ENCODE measurements at places on chromosomes 7 and 10.

GRCh38 chr7:8441106-8441965, 7.9 kb downstream of the NXPH1 start:
- DNase-seq = no peak

DNA sequence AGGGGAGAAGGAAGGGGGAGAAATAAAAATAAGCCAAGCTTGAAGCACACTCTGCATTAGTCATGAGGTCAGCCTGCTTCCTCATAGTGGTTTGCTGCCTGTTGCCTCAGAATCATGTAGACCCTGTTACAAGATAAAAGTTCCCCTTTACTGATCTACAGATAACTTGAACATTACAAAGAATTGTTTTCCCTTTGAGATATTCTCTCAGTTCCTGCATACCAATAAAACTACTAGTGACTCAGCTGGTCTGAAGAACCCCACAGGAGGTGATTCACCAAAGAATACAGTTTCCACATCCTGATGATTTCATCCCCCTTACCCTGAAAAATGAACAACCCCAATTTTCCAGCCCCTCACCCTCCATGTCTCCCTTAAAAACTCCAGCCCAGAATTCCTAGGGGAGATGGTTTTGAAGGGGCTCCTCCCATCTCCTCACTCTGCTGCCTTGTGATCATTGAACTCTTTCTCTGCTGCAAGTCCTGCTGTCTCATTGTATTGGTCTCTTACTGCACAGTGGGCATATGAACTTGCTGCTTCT, 31.5 kb upstream of the NRP1 start:
- no peak for DNase-seq

GRCh38 chr10:4109469-4109868, 324.5 kb upstream of the KLF6 start:
- DNase-seq = peak; percentile 43

DNA sequence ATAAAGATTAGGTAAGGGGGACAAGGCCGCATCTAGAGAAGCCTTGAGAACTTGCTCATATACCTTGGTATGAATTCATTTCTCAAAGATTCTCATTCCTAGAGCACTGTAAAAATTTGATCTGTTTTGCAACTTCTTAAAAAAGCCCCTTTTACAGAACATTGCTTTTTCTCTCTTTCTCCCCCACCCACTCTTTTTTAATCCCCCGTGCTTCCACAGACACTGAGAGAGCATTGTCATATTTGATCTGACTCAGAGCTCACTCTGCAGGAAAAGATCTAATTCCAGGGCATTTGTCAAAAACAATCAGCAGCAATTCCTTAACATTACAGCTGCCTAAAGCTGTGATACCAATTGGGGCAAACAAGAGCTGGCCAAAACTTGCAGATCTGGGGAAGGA, 92.0 kb downstream of the ARHGAP22 start:
- DNase-seq = no peak

DNA sequence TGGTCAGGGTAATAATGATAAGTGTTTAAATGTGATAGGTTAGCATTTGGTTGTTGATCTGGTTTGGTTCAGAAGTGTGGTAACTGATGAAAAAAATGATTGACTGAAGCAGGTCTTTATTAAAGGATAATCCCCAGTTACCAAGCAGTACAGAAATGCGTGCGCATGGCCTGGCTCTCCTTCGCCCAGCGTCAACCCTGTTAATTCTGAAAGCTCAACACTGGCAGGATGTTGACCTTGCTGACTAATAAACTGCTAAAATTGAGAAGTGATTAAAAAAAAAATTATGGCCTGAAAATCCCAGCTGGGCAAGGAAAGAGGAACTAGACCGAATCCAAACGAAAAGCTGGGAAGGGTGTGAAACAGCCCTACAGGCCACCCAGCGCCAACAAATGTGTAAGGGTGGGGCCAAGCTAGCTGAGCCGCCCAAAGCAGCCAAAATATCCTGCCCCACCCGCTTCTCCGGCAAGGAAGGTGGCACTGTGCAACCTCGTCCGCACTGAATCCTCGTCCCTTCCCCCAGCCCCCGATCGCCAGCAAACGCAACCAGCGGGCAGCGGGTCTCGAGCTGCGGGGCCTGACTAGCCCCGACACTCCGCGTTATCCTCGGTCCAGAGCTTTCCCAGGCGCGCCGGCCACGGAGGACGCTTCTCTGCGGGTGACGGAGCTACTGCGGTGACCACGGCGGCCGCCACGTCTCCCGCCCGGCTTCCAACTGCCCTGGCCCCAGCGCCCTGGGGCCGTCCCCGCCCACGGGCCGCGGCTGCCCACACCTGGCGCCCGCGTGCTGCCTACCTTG, 561 bp downstream of the SHTN1 start:
- no peak for DNase-seq

GRCh38 chr7:131681961-131682360, 125.5 kb upstream of the PODXL start:
- no peak for DNase-seq

- DNase-seq = no peak
Observed at GRCh38 chr10:62305813-62306212, 37.2 kb upstream of the RTKN2 start.

DNA sequence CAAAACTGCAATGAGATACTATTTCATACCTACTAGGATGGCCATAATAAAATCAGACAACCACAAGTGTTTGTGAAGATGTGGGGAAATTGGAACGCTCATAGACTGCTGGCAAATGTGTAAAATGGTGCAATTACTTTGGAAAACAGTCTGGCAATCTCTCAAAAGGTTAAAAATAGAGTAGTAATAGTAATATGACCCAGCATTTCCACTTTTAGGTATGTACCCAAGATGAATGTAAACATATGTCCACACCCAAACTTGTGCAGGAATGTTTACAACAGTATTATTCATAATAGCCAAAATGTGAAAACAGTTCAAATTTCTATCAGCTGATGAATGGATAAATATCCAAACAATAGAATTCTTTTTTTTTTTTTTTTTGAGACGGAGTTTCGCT, 731.6 kb upstream of the ANKRD30A start:
- DNase-seq = no peak

DNA sequence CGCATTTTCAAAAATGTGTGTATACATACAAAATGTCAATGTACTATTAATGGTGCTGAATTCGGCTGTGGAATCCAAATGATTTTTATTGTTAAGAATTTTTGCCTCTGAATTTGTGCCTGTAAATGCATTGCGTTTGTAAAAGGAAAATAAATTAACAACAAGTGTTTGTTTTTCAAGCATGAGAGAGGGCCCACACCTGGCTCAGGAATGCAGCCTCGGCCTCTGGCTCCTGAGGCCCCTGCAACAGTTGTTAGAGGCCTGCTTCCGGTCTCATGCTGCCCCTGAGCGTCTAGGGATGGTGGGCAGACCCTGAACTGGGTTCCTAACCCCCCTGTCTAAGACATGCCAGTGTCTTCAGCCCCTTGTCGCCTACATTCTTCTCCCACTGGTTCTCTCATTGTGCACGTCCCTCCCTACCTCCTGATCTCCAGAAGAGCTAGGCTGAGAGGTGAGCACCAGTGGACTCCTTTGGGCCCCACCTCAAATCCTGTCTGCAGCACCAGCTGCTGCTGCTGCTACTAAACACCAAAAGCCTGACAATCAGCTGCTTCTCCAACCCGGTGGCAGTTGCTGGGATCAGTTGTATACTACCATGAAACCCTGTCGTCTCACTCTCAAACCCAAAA, 1.9 kb upstream of the BTBD16 start:
- no peak for DNase-seq

GRCh38 chr7:40099837-40100236, 34.6 kb downstream of the MPLKIP start:
- DNase-seq = no peak

DNA sequence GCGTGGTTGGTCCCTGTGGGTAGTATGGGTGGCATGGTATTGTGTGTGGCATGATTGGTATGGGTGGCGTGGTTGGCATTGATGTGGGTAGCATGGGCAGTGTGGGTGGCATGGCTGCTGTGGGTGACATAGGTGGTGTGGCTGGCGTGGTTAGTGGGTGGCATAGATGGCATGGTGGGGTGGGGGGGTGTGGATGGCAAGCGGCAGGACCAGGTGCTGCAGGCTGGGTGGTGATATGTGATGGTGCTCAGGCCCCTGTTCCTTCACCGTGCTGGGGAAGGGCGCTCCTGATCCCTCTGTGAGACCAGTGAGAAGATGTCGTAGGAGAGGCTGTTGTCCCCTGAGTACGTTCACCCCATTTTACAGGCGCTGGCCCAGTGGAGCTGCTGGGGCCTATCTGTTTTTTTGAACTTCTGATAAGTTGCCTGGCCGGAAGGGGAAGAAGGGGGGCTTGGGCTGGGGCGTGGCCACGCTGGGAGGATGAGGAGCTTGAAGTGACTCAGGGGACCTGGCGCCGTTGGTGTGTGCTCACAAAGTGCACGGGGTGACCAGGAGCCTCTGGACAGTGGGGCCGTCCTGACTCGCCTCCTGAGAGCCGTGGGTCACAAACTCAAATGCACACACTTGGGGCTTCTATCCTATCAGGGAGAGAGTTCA, 17.5 kb downstream of the INPP5A start:
- DNase-seq = no peak
